ENCODE measurements at places on chromosomes 2 and 18. TPM values are rescaled to one million over a fixed set of nuclear protein-coding genes. Genes with fewer than 3 reads are reported as not detected.

GRCh38 chr18:57624988-57625387 is 3.4 kb upstream of the NARS1 start:
- DNase-seq = peak; percentile 31

GRCh38 chr2:3442185-3442584 is 62.7 kb downstream of the TRAPPC12 start:
- no peak for DNase-seq

DNA sequence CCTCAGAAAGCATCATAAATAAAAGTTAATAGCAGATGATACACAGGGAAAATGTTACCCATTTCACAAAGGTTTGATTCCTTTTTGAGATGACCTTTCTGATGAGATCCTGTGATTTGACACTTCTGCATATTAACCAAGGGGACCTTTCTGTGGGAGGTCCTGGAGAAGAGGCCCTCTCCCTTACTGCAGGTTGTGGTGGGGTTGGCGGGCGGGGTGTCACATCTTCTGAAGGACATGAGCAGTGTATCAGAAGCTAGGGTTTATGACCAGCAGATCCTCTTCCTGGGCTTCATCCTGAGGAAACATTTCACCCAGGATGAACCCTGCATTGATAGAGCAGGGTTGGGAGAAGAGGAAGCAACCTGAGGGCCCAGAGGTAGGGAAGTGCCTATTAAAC is 37.2 kb upstream of the SCLY start:
- no peak for DNase-seq

GRCh38 chr2:241808051-241808720 is 807 bp upstream of the NEU4 start:
- no peak for DNase-seq

- DNase-seq = no peak
These were observed 168.5 kb upstream of the NOSTRIN start for GRCh38 chr2:168633895-168634294.

GRCh38 chr2:101975171-101975870 is 16.4 kb upstream of the IL1R2 start:
- no peak for DNase-seq

DNA sequence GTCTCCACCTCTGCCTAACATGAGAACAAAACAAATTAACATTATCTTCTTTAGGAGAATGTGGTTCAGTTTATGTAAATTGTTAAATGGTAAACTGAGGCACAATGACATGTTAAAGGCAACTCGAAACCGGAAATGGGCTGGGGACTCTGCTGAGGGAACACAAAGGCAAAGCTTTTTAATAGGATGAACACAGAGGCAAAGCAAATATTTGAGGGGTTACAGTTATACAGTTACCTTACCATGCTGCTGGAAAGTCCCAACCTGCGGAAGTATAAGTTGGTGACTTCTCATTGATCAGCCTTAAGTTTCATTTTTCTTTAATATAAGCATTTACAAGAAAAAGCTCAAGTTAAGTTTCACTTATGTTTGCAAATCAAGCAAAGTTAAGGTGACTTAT is 195.0 kb downstream of the DLGAP1 start:
- no peak for DNase-seq

GRCh38 chr2:19887510-19887909 is 14.3 kb downstream of the TTC32 start:
- no peak for DNase-seq

- DNase-seq = peak; percentile 10
These were observed 51.7 kb upstream of the EHBP1 start for GRCh38 chr2:62653582-62654422.

DNA sequence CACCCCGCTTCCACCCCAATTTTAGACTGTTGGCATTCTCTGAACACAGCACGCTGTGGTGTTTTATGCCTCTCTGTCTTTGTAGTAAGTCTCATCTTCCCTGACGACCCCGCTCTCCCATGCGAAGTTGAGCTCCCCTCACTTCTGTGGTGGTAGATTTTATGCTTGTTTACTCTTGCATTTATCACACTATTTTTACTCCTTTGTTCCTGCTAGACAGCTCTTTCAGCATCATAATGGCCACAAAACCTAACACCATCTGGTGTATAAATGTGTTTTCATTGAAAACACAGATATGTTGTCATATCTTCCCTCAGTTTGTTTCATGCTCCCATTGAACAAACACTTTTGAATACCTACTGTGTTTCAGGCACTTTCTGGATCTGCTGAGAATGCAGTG is 57.1 kb downstream of the PKP4 start:
- DNase-seq = no peak

- DNase-seq = no peak
These were observed 267.7 kb upstream of the SPRED2 start for GRCh38 chr2:65700004-65700651.

ENOSF1 gene
- total RNA-seq = 29.7 TPM

NDUFAF7 gene
- total RNA-seq = 13.5 TPM

IL1R1 gene
- 12.9 TPM for total RNA-seq

ARHGAP28 gene
- total RNA-seq = 4.6 TPM

LONRF2 gene
- 3.3 TPM for total RNA-seq

SIX3 gene
- total RNA-seq = not detected

NUP35 gene
- 11.2 TPM for total RNA-seq
